ENCODE measurements at places on chromosomes 11 and 22.

GRCh38 chr11:95254716-95255115, 23.7 kb upstream of the SESN3 start:
- DNase-seq = no peak

DNA sequence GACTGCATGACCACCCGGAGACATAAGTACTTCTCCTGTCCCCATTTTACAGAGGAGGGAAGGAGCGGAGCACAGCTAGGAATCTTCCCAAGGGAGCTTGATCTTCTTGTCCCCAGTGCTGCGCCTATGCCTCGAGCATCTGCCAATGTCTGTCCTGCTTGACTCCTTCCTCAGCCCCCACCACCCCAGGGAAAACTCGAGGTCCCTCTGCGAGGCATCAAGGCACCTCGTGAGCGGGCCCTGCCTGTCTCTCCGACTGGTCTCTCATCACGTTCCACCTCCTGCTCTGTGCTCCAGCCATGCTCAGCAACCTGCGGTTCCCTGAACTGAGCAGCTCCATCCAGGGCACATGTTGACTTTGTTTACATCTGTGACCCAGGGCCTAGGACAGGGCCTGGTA, 2.5 kb downstream of the NCF4 start:
- DNase-seq = no peak

DNA sequence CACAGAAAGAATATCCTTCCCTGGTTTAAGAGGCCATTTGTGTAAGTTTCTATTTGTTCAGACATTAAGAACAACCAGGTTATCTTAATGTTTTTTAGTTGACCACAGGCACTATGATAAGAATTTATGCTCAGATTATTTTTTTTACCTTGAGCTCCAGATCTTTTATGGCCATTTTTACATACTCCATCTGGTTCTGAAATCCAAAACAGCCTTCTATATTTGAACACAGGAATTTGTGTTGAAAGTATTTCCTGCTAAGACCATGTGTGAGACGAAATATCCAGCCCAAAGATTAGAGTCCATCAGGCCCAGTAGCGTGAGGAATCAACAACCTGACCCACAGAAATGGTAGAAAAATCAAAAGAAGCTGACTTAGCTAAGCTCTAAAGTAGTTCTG, 569.9 kb upstream of the FAT3 start:
- no peak for DNase-seq

GRCh38 chr11:64141081-64141783, 24.7 kb downstream of the MACROD1 start:
- DNase-seq = no peak
